ENCODE measurements at places on chromosomes 1 and 21.

DNA sequence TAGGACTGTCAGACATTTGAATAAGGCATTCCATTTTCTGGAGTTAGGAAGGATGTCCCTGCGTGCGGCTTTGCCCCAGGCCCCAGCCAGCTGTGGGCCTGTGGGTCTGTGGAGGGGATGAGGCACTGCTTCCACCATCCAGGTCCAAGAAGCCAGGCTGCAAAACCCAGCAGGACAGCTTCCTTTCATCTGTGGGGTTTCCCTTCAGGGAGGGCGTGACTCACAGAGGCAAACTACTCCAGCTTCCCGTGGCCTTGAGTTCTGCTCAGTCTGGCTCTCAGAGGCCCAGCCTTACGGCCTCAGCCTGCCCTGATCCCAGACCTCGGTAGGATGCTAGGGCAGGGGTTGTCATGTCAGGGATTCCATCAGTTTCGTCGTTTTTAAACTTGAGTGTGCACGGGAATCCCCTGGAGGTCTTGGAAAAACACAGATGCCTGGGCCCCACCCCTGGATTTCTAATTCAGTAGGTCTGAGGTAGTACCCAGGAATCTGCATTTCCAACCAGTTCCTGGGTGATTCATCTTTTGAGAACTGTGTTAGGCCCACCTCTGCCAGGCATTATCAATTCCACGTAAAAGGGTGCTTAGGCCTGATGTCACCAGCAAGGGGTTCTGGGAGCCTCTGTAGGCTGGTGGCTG, 32.3 kb upstream of the TENT5C start:
- no peak for DNase-seq

- no peak for DNase-seq
Measured at GRCh38 chr1:54577612-54578011, 29.6 kb downstream of the ACOT11 start.

DNA sequence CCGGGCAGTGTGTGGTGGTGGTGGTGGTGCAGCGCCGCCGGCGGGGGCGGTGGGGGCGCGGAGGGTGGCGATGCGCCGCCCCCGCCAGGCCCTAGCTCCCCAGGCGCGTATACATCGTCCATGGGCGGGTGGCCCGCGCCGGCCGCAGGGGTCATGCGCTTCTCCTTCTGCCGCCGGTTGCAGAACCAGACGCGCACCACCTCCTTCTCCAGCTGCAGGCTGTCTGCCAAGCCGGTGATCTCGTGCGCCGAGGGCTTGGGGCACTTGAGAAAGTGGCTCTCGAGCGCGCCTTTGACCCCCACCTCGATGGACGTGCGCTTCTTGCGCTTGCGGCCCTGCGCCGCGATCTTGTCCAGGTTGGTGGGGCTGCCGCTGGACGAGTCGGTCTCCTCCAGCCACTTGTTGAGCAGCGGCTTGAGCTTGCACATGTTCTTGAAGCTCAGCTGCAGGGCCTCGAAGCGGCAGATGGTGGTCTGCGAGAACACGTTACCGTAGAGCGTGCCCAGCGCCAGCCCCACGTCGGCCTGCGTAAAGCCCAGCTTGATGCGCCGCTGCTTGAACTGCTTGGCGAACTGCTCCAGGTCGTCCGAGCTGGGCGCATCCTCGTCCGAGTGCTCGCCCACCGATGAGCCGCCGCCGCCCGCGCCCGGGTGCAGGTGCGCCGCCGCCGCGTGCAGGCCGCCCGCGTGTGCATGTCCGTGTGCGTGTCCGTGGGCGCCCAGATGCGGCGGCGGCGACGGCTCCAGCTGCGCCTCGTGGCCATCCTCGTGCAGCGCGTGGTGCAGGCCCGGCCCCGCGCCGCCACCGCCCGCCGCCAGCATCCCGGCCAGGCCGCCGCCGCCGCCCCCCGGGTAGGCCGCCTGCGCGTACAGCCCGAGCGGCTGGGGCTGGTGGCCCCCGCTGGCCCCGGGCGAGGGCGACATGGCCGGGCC, 926 bp downstream of the POU3F1 start:
- no peak for DNase-seq

DNA sequence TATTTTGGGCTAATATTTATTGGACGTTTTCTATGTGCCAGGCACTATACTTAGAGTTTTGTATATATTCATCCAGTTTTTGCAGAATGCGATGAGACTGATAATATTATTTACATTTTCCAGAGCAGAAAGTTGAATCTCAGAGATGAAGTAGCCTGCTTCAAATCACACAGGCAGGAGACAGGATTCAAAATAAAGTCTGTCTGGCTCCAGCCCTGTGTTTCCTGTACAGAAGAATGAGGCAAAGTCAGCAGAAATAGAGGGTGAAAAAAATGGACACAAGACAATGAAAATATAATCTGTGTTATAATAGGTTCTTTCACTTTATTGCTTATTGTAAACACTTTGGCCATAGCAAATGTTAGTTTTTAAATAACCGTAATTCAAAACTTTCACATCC, 107.2 kb downstream of the CYYR1 start:
- DNase-seq, result no peak

DNA sequence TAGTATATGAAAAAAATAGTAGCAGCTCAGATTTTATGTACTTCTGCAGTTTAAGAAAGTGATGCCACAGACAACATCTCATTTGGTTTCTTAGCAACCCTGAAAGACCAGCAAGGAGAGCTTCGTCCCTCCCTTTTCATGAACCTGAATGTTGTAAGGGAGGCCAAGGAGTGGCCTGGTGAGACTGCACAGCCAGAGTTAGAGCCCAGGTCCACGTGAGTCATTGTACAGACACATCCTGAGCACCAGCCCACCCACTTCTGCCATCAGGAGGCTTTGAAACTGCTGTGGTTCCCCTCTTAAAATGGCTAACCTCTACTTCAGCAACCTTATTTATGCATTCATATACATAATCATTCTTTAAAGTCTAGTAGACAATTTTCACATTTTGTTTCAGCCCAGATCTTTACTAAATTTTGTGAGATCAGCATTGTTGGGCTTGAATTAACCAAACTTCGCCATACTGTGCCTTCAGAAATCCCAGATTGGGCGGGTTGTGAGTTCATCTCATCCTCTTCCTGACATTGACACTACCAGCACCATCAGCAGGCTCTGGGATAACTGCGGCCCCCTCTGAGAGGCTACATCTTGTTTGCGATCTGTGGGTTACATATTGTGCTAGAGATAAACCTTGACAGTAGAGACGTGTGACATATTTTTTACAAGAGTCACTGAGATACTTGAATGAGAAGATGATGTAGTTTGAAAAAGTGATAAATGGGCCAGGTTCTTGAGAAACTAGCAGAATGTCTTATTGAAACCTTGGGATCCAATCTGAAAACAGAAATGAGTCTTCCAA, 106.7 kb downstream of the CAMTA1 start:
- DNase-seq, result no peak

- no peak for DNase-seq
Measured at GRCh38 chr21:15152591-15152990, 87.8 kb upstream of the NRIP1 start.

- DNase-seq, result no peak
Measured at GRCh38 chr21:41839387-41840000, 39.6 kb downstream of the PRDM15 start.

GRCh38 chr1:117535821-117536220, 70.0 kb upstream of the TENT5C start:
- DNase-seq, result no peak

DNA sequence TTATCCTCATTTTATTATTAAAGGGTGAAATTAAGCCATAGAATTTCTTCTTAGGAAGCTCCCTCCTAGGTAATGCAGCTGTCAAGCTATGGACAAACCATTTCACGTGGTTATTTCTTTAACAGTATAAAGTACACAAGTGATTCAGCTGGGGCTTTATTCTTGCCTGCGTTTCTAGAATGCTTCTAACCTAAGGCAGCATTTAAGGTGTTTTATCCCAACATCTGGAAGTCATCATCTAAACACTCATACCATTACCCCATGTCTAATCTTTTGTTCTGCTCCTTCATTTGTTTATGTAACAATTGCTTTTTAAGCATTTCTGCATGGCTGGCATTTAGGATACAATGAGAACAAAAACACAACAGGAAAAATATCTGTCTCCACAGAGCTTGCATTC, 829.2 kb upstream of the ADAMTS5 start:
- DNase-seq, result no peak

DNA sequence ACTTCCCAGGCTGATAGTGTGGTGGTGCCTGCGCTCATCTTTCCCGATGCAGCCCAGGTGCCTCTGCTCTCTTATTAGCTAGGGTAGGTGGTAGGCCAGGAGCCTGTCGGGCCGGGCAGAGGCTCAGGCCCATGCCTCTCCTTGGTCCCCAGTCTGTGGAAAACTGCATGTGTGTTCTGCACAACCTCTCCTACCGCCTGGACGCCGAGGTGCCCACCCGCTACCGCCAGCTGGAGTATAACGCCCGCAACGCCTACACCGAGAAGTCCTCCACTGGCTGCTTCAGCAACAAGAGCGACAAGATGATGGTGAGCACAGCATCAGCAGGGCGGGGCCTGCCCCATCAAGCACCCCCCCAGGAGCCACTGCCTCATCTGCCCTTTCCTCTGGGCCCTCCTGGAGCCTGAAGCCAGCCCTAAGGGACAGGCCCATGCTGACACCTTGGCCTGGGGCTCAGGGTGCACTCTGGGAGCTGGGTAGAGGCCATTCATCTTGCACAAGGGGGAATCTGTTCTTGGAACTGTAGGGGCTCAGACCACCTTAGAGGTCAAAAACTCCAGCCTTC, 38.6 kb downstream of the PKP1 start:
- DNase-seq, result no peak

DNA sequence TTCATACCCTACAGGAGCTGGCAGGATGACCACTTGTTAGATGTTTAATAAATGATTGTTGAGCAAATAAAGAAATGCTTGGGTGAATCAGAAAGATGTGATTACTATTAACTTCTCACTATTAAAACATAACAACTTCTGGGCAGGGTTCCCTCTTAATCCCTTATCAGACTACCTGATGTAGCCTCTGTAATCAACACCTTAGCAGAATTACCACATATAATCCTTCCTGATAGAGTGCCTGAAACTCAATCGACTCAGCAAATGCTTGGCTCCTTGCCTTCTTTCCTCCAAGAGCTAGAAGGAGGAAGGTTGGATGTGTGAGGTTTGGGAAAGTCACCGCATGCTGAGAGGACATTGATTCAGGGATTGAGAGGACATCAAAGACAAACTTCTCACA, 34.8 kb upstream of the DSCAM start:
- no peak for DNase-seq

DNA sequence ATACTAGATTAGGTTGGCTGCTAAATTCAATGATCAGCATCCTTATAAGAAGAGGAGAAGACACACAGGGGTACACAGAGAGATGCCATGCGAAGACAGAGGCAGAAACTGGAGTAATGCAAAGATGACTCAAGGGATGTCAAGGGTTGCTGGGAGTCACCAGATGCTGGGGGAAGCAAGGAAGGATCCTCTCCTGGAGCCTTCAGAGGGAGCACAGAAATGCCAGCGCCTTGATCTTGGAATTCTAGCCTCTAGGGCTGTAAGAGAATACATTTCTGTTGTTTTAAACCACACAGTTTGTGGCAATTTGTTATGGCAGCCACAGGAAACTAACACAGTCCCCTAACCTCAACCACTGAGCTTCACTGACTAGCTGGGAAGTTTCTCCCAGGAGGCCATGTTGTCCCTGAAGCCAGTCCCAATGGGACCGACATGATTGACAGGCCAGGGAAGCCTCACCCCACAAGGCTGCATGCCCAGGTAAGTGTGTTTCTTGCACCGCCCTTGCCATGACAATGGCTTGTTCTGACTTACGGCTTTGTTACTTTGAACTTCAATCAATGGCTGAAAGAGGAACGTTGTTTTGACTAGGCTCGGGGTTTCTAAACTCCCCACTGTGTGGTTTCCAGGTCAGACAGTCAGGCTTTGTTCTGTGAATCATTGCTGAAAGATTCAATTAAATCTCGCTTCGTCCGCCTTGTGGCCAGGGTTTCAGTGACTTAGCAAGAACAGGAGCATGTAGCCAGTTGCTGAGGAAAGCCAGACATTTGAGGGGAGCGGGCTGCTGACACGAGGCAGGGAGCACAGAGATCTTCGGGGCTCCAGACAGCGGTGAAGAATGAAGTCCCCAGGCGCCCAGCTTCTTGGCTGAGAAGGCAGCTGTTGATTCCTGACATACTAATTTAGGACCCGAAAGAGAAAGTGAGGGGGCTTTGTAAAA, 62.3 kb downstream of the RUNX1 start:
- no peak for DNase-seq

DNA sequence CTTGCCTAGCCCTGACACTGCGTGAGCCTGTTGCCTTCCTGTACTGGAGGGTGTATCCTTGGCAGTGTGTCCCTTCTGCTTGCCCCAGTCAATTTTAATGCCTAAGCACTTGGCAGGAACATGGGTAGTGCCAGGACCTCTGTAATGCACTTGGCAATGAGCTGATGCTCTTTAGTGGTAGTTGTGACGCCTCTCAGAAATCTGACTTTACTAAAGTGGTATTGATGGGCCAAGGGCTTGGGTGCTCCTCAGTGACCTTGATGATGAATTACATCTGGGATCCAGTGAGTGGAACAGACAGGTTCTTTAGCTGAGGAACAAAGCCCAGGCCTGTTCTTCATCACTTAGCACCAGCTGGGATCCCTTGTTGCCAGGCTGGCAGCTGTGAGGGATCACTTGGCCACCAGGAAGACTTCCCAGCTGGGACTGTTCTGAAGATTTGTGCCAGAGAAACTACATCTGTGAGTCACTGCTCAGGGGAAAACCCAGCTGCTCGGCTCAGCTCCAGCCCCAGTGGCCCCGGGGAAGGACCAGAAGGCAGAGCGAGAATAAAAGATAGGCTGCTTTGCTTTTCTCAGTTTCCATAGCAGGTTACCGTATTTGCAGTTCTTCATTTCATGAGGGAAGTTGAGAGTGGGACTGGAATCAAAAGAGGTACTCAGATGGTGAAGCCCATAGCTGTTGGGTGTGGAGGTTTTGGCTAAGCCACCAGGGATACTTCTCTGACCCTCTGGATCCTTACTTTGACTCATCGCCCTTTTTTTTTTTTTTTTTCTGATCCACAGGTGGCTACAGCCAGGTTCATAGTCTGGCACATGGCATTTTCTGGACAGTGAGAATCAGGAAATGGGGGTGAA, 28.5 kb upstream of the KCNA2 start:
- peak; percentile 36 for DNase-seq

GRCh38 chr1:176541663-176542062, 78.7 kb downstream of the PAPPA2 start:
- no peak for DNase-seq
